Inflammatory macrophage (primary cell): ENCODE measurements at places on chromosomes 5 and 9.
A peak's percentile ranks its signal among the peaks of the same experiment; 100 is the strongest.

GRCh38 chr5:1368756-1369155, 23.9 kb upstream of the CLPTM1L start:
- DNase-seq: no peak

DNA sequence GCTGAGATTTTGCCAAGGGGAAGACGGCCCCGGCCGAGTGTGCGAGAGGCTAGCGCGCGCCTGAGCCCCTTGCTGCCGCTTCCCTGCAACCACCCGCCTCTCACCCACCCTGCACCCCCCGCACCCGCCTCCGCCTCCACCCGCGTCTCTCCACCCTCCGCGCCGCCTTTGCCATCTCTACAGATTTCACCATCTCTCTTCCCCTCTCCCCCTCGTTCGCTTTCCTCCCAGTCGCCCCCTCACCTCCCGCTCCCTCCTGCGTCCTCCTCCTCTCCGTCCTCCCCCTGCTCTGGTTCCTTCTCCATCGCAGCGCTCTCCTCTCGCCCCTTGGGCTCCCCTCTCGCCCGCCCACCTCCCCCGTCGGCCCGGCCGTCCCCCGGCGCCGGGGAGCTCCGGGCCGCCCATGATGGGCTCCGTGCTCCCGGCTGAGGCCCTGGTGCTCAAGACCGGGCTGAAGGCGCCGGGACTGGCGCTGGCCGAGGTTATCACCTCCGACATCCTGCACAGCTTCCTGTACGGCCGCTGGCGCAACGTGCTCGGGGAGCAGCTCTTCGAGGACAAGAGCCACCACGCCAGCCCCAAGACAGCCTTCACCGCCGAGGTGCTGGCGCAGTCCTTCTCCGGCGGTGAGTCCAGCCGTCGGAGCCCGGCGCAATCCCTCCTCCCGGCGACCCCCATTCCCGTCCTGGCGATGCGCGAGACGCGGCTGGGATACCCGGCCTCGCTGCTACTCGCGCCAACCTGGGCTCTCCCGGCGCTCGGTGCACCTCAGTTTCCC, at the start of gene PRDM12:
Gene PRDM12, plus strand, starts transcription at position 344 of the 778 bp plus-strand sequence. Its CDS starts 60 bp downstream, at position 404.
- DNase-seq: no peak

GRCh38 chr9:101119206-101119819, 90.8 kb downstream of the PLPPR1 start:
- DNase-seq: peak; percentile 5

GRCh38 chr5:54927097-54927746, 58.2 kb downstream of the ESM1 start:
- no peak for DNase-seq

DNA sequence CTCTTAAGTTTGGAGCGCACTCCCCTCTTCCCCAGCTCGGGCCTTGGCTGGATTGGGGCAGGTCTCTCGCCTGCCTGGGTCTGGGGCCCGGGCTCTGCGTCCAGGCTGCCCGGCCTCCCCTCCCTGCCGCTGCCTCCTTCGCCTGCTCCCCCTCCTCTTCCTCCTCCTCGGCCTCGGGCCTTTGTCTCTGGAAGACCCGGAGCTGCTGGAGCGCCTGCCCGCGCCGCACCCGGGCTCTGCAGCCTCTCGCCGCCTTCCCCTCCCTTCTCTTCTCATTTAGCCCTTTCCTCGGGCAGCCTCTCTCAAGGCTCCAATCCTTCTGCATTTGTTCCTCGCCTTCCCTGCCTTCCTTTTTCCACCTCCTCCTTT, 218.5 kb downstream of the C9orf50 start:
- no peak for DNase-seq

DNA sequence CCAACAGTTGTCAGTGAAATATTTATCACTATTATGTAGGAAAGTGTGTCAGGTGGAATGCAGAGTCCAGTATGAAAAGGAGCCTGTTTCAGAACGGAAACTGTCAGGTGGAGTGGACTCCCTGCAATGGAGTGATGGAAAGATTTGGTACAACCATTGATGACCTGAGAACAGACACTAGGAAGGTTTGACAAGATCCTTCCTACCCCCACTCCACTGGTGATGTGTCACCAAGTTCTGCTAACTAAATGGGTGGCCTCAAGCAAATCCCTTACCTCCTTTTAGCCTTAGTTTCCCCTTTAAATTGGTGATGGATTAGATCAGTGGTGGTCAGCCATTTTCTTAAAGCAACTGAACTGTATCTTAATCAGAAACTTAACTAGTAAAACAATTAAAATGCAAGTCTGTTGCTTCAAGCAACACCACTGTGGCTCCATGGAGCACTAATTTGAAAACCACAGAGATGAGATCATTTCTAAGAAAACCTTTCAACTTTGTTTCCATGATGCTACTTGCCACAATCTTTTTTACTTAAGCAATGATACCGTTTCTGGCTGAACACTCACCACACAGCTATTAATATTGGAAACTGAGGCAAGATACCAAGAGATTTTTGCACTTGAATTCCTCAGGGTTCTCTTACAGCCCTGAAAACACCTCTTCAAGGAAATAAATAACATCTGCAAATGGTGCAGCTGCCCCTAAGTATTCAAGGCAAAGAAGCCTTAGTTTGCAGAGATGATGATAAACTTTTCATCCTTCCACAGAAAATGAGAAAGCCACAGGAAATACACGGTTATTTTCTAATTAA, 140.6 kb downstream of the ERCC6L2 start:
- no peak for DNase-seq

DNA sequence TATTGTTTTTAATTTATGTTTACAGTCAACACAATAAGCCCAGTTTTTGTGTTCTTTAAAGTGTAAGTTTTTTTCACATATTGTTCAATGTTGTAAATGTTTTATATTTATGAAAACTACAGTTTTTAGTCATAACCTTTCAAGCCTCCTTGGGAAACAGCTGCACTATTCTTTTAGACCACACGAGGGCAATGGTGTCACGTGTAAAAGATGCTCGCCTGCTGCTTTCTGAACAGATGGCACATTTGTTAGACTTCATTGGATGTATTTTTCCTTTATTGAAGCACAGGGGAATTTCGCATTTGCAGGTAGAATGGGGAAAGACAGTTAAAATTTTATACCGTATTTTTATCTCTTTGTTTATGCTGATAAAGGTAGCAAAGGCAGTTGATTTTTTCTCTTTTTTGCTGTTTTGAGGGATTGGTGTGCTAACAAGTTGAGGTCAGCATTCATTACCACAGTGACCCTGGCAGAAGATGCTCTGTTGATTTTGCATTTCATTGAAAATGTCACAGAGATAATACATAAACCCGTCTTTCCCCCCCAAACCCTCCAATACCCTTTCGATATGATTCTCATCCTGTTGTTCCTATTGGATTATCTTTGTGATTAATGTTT, 59.0 kb downstream of the MAT2B start:
- peak; percentile 73 for DNase-seq

DNA sequence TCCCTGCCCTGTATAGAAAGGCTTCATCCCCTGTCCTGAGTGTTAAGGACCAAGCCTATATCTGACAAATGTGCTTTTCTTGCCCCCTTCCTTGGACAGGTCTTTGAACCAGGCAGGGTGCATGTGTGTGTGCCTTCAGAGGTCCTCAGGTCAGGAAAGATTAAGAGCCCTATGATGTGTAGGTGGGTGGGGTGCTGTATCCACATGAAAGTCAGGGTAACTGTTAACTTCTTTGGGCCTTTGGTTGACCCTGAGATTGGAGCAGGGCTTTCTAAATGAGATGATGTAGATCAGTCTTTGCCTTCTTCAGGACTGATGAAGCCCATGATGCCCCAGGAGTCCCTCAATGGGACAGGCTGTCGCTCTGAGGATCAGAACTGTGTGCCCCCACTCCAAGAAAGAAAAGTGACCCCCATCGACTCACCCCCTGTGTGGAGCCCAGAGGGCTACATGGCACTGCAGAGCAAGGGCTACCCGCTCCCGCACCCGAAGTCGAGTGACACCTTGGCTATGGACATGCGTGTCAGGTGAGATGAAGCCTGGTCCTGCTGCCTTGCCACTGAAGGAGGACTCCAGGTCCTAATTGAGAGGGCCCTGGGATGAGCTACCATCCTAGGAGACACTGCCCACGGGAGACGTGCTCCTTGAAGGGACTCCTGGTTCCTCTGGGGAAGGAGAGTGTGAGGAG, 29.4 kb upstream of the POMT1 start:
- DNase-seq: no peak

GRCh38 chr9:38756702-38757101, 36.8 kb upstream of the FAM240B start:
- no peak for DNase-seq

DNA sequence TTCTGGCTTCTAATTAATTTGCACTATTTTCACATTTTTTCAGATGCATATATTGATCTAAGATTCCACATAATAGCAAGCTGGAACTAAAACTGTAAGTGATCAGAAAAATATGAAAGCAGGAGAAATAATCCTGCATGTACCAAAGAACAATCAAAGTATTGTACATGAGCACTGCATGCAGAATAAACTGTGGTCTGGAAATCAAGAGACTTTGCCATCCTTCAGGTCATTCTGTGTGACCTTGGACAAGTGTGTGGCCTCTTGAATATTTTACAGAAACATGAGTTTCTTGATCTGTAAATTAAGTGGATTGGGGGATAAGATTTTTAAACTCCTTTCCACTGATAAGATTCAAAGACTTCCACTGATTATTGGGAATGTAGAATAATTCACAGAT, 99.2 kb upstream of the GNAQ start:
- no peak for DNase-seq

GRCh38 chr5:33343676-33344327, 97.0 kb upstream of the TARS1 start:
- DNase-seq: no peak

GRCh38 chr5:7533941-7534340, 138.0 kb downstream of the ADCY2 start:
- no peak for DNase-seq

DNA sequence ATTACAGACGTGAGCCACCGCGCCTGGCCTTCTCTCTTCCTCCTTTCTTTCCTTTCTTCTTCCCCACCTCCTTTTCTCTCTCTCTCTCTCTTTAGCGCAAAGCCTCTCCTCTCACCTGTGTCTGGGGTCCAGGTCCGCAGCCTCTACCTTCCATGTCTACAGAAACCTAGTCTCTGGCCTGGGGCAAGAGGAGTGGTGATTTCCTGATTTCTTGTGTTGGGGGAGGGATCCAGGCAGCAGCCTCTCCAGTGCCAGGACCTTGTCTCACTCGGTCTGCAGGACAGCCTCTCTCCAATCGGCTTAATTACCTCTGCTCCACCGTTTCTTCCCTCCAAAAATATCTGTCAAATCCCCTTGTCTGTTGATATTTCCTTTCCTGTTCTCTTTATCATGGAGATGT, 16.1 kb upstream of the FAM120A start:
- no peak for DNase-seq

GRCh38 chr5:117095346-117096332, 521.0 kb upstream of the SEMA6A start:
- no peak for DNase-seq

- no peak for DNase-seq
These were observed 85.2 kb downstream of the TMEM252 start for GRCh38 chr9:68455451-68455850.

DNA sequence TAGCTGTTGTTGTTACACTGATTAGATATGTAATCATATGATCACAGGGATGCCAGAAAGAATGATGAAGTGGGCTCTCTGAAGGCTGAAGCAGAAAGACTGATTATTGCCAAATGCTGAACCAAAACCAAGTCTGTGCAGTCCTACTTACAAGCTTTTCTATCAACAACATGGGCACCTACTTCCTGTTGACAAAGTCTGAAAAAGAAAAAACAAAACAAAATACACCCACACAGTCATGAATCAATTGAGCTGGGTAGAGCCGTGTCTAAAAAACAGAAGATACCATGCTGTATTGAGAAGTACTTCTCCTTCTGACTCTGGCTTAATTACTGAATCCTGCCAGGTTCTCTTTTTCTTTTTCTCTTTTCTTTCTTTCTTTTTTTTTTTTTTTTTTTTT, 363.4 kb downstream of the RAB3C start:
- DNase-seq: peak; percentile 57
